ENCODE measurements at places on chromosomes 3 and 15.

DNA sequence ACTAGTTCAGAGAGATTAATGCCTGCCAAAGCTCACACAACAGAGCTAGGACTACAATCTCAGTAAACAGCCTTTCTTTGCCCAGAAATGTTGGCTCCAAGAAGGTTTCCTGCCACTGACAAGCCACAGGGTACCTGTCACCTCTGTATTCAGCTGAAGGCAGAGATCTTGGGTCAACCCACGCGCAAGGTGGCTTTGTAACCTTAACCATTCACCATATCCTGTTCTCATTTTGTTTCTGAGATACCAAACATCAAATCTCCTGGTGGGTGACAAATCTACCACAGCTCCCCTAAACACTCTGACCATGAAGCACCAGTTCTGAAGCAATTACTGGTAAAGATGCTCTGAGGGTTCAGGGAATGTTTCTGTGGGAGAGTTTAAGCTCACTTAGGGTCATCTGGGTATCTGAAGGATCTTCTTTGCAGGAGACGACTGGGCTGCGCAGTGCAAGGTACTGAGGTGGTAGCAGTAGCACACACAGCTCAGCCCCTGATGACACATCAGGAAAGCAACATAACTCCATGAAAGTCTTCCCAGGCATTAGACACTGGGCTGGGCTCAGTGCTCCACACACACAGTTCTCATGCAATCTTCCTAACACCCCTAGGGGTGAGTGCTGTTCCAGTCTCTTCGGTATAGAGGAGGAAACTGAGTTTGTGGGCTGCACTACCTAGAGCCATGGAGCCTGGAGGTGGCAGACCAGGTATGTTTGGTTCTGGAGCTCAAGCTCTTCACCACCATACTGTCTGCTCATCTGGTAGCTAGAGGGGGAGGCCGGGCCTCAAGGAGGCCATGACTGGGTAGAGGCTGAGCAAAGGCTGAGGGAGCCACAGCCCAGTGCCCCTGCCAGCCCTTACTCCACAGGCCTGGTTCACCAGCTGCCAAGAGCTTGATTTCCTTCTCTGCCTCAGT is 7.7 kb downstream of the CXCR6 start:
- no peak for DNase-seq
- H3K27ac ChIP-seq = peak overlapping the region; percentile 83
- peaks cover 10% of the 10 kb centered on the region for H3K36me3 ChIP-seq
- H3K27me3 ChIP-seq = no peaks in the 10 kb centered on the region
- H3K4me1 ChIP-seq = peaks cover 34% of the 10 kb centered on the region

- H3K36me3 ChIP-seq = peaks cover 2% of the 10 kb centered on the region
- H3K4me3 ChIP-seq = no peak overlapping the region
- no peak overlapping the region for H3K27ac ChIP-seq
- H3K4me1 ChIP-seq = peaks cover 14% of the 10 kb centered on the region
- no peaks in the 10 kb centered on the region for H3K27me3 ChIP-seq
These were observed 65.1 kb downstream of the B3GNT5 start for GRCh38 chr3:183317886-183318865.

- no peaks in the 10 kb centered on the region for H3K4me1 ChIP-seq
- peaks cover 35% of the 10 kb centered on the region for H3K27me3 ChIP-seq
- no peak overlapping the region for H3K27ac ChIP-seq
- DNase-seq = no peak
- H3K36me3 ChIP-seq = peaks cover 3% of the 10 kb centered on the region
- H3K4me3 ChIP-seq = no peak overlapping the region
These were observed 170.3 kb upstream of the MCTP2 start for GRCh38 chr15:94061041-94061440.

DNA sequence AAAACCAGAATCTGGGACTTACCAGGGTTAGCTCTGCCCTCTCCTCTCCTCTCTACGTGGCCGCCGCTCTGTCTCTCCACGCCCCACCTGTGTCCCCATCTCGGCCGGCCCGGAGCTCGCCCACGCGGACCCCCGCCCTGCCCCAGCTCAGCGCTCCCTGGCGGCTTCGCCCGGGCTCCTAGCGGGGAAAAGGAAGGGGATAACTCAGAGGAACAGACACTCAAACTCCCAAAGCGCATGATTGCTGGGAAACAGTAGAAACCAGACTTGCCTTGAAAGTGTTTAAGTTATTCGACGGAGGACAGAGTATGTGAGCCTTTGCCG is 5.4 kb downstream of the ISL2 start:
- no peak for DNase-seq
- peak overlapping the region; percentile 21 for H3K27ac ChIP-seq
- peak overlapping the region; percentile 93 for H3K4me3 ChIP-seq
- peaks cover 16% of the 10 kb centered on the region for H3K36me3 ChIP-seq
- peaks cover 77% of the 10 kb centered on the region for H3K27me3 ChIP-seq

DNA sequence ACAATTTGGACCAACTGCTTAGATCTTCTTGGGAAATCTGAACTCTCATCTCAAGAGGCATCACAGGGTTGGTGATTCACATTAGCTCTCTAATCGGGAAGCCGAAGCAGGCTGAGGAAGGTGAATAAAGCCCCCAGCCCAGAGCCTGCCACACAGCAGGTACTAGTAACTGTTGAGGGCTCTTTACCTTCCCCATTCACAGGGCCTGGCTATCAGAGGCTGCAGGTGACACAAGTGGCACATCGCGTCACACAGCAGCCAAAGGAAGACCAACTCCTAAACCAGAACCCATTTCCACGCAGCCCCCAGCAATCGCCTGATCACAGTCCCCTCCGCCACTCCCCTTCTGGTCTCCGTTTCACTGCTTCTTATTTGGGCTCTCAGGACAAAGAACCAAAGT is 29.2 kb downstream of the SH3BP5 start:
- H3K4me3 ChIP-seq = no peak overlapping the region
- peaks cover 38% of the 10 kb centered on the region for H3K4me1 ChIP-seq
- peaks cover 11% of the 10 kb centered on the region for H3K36me3 ChIP-seq
- H3K27me3 ChIP-seq = no peaks in the 10 kb centered on the region

GRCh38 chr3:169146179-169146665 is 517.3 kb downstream of the MECOM start:
- H3K4me3 ChIP-seq = peak overlapping the region; percentile 85
- H3K27me3 ChIP-seq = peaks cover 74% of the 10 kb centered on the region
- no peak for DNase-seq
- no peak overlapping the region for H3K27ac ChIP-seq
- H3K36me3 ChIP-seq = no peaks in the 10 kb centered on the region
- peaks cover 19% of the 10 kb centered on the region for H3K4me1 ChIP-seq

GRCh38 chr3:150770681-150771080 is 7.7 kb upstream of the SIAH2 start:
- DNase-seq = no peak
- H3K4me1 ChIP-seq = no peaks in the 10 kb centered on the region
- no peaks in the 10 kb centered on the region for H3K36me3 ChIP-seq
- H3K4me3 ChIP-seq = no peak overlapping the region
- no peak overlapping the region for H3K27ac ChIP-seq

DNA sequence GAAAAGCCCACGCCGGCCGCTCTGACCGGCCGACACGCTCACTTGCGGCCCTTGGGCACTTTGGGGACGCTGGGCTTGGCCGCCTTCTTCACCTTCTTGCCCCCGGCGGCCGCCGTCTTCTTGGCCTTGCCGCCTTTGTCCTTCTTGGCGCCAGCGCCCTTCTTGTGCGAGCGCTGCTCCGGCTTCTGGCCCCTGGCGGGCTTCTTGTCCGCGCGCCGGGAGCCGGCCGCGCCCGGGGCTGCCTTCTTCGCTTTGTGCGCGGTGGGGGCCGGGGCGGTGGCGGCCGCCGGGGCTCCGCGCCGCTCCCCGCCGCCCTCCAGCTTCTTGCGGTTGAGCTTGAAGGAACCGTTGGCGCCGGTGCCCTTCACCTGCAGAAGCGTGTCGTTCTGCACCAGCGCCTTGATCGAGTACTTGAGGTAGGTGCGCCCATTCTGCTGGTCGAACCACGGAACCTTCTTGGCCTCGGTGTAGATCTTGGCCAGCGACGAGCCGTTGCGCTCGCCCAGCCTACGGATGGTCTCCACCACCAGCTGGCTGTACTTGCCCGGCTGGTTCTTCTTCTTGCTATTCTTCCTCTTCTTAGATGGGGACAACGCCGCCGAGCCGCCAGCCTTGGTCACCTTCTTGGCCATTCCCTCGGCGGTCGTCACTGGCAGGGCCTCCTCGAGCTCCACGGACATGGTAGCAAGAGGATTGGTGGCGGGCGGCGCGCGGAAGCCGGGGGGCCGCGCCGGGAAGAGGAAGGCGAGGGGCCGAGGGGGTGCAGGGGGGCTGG is 36.7 kb downstream of the HMCES start:
- no peak for DNase-seq
- no peaks in the 10 kb centered on the region for H3K27me3 ChIP-seq
- H3K36me3 ChIP-seq = peaks cover 2% of the 10 kb centered on the region
- H3K4me3 ChIP-seq = peak overlapping the region; percentile 91
- H3K27ac ChIP-seq = peak overlapping the region; percentile 92

- no peaks in the 10 kb centered on the region for H3K4me1 ChIP-seq
- no peak for DNase-seq
- no peak overlapping the region for H3K4me3 ChIP-seq
- no peaks in the 10 kb centered on the region for H3K27me3 ChIP-seq
These were observed 4.5 kb downstream of the CFAP44 start for GRCh38 chr3:113436809-113437208.

DNA sequence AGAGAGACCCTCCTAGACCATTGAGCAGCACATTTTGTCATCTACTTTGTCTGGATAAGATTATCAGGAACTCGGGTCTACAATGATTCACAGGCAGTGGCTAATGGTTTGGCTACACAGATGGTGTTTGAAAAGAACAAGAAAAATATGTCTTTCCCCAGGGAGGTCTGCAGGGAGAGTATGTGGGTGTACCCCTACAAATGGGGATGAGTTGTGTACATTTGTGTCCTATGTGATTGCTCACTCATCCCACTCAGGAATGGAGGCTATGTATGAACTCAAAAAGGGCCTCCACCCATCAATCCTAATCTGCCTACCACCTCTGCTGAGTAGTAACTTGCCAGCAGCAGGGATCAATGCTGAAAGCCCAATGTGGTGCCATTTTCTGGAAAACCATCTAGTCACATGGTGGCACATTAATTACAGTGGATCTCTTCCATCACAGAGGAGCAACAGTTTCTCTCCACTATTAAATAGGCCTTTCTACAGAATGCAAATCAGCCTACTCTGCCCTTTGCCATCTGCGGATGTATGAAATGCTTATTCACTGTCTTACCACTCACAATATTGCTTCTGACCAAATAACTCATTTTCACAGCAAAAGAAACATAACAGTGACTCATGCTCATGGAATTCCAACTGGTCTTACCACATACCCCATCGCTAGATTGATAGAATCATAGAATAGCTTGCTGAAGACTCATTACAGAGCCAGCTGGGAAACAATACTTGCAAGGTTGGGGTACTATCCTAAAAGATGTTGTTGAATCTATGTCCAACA is 48.3 kb upstream of the TRIM42 start:
- H3K36me3 ChIP-seq = no peaks in the 10 kb centered on the region
- no peaks in the 10 kb centered on the region for H3K4me1 ChIP-seq
- DNase-seq = no peak
- no peak overlapping the region for H3K4me3 ChIP-seq

DNA sequence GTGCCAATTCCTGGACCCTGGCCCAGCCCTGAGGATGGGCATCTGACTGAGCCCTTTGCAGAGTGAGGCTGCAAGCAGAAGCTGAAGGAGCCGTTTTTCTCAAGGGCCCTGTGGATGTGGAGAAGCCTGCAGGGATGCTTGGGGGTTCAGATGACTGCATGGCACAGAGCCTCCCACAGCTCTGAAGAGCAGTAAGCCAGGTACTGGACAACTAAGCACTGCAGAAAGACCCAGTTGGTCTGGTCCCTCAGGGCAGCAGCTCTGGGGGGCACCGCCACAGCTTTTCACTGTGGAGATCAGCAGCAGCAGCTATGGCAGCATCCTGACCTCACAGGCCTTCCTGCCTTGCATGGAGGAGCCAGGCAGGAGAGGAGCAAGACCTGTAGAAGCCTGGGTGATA is 67.6 kb downstream of the CRYGS start:
- H3K27me3 ChIP-seq = peaks cover 30% of the 10 kb centered on the region
- H3K4me1 ChIP-seq = peaks cover 7% of the 10 kb centered on the region
- DNase-seq = no peak
- H3K4me3 ChIP-seq = no peak overlapping the region

- no peak for DNase-seq
- H3K27me3 ChIP-seq = peaks cover 11% of the 10 kb centered on the region
- H3K36me3 ChIP-seq = peaks cover 2% of the 10 kb centered on the region
- no peak overlapping the region for H3K4me3 ChIP-seq
These were observed 35.2 kb downstream of the ABTB1 start for GRCh38 chr3:127707851-127708411.

GRCh38 chr3:62032738-62033137 is 340.6 kb downstream of the FEZF2 start:
- DNase-seq = no peak
- no peaks in the 10 kb centered on the region for H3K36me3 ChIP-seq
- no peak overlapping the region for H3K4me3 ChIP-seq
- H3K27me3 ChIP-seq = no peaks in the 10 kb centered on the region
- no peak overlapping the region for H3K27ac ChIP-seq
- no peaks in the 10 kb centered on the region for H3K4me1 ChIP-seq

DNA sequence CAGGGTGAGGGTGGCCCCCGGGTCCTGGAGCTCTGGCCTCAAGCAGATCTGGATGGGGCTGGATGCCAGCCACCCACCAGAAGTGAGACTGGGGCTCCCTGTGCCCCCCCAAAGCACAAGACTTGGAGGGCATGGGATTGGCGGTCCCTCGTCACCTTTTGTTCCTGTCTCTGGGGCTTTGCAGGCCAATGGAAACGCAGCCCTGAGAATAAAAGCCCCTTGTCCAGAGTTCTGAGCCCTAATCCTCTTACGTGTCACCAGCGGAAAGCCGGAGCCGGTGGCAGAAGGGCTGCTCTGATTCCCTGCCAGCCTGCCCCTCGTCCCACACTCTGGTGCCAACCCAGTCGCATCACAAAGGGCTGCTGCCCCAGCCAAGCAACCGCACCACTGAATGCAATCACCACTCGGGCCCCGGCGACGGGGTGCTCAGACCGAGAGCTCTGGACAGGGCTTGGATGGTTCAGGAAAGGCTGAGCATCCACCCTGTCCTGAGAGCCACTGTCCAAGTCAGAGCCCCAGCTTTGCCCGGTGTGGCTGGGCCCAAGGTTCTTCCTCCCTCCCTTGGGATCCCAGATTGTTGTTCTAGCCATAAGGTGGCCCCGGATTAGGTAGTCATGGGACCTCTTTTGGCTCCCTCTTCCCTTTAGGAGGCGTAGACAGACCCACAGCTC is 22.8 kb upstream of the ELP6 start:
- DNase-seq = no peak
- peaks cover 3% of the 10 kb centered on the region for H3K36me3 ChIP-seq
- no peak overlapping the region for H3K27ac ChIP-seq

GRCh38 chr3:12768579-12769527 is 9.8 kb upstream of the TMEM40 start:
- H3K36me3 ChIP-seq = no peaks in the 10 kb centered on the region
- no peak overlapping the region for H3K4me3 ChIP-seq
- peaks cover 22% of the 10 kb centered on the region for H3K27me3 ChIP-seq
- no peak for DNase-seq

Data from T-helper 17 cell (primary cell).